Foreskin fibroblast (primary cell): ENCODE measurements at places on chromosomes 3 and 15.
A peak's percentile ranks its signal among the peaks of the same experiment; 100 is the strongest.

- no peak for DNase-seq
Measured at GRCh38 chr3:141489203-141489602, 2.4 kb downstream of the RASA2 start.

DNA sequence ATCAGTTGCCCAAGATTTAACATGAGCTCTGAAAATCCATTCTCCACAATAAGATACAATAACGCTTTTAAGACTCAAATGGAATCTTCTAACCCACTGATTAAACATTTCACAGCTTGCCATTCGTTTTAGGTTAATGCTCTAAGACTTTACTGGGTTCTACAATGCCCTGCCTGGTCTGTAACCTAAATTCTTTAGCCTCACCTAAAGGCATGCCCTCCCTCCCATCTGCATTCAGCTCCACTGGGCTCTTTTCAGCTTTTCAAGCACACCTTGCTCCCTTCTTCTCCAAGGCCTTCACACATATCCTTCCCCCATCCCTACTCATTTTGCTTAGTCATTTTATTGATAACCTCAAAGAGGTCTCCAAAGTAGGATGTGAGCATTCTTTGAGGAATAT lies 290.9 kb downstream of the LSAMP start:
- no peak for DNase-seq

- DNase-seq: no peak
Measured at GRCh38 chr3:14425581-14426304, 23.3 kb downstream of the SLC6A6 start.

GRCh38 chr3:9598783-9599387 lies 45.3 kb upstream of the LHFPL4 start:
- no peak for DNase-seq

DNA sequence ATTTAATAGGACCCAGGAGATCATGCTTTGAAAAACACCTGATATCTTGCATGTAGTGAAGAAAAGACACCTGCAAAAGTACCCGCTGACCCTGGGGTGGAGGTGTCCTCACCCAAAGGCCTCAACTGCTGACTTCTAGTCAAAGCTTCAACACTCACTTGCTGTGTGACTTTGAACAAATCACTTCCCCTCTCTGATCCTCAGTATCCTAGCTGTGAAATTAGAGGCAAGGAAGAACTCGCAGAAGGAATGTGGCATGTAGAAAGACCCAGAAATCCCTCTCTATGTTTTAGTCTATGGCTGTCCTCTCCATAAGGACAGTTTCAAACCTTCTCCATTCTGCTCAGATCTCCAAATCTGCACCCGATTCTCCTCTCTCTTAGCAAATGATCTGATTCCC lies 52.7 kb upstream of the ATP13A3 start:
- DNase-seq: no peak

GRCh38 chr15:90917569-90917968 lies 14.5 kb downstream of the MAN2A2 start:
- no peak for DNase-seq

DNA sequence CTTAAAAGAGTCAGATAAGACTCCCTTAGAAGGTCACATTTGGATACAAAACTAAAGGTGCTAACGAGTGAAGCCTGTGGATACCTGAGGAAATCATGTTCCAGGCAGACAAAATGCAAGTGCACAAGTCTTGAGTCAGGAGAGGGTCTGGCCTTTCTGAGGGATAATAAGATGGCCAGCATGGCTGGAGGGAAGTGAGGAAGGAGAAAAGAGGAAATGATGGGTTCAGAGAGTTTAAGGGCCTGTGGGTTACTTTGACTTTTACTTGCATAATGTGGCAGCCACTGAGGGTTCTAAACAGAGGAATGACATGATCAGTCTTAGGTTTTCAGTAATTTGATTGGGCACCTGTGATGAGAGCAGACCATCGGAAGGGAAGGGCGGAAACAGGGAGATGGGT lies 3.5 kb upstream of the ROPN1B start:
- DNase-seq: no peak

DNA sequence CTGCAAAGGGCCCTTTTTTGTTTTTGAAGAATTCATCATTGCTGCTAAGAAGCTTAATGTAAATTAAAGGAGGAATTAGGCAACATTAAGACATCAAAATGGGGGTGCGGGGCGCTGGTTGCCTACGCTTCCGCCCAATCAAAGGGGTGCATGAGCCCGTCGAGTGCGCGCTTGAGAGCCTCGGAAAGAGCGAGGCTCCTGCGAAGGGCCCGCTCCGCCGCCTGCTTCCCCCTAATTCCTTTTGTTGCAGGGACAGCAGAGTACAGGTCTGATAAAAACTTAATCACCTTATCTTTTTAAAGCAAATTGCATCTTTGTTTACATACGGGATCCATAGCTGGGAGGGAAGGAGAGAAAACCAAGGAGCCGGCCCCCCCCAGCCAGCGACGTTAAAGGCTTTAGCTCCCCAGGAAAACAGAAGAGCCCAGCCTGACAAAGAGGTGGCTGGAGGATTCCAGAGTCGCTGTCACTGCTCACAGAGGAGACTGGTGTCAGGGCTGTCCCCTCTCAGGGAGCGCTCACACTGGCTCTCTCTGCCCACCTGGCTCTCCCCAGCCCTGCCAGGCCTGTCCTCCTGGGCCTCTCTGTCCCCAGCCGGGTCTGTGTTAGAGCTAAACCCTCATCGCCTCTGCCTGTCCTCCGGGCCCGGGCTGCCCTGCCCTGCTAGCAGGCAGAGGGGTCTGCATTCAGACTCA lies 67.3 kb downstream of the DNAJB8 start:
- DNase-seq: no peak

- DNase-seq: peak; percentile 57
Measured at GRCh38 chr3:196569003-196569516, 600 bp downstream of the FBXO45 start.

GRCh38 chr15:37103475-37104423 lies 3.4 kb upstream of the MEIS2 start:
- no peak for DNase-seq

- no peak for DNase-seq
Measured at GRCh38 chr15:92600856-92601255, 54.7 kb downstream of the FAM174B start.

GRCh38 chr3:160653512-160653911 lies 23.4 kb upstream of the ARL14 start:
- no peak for DNase-seq

DNA sequence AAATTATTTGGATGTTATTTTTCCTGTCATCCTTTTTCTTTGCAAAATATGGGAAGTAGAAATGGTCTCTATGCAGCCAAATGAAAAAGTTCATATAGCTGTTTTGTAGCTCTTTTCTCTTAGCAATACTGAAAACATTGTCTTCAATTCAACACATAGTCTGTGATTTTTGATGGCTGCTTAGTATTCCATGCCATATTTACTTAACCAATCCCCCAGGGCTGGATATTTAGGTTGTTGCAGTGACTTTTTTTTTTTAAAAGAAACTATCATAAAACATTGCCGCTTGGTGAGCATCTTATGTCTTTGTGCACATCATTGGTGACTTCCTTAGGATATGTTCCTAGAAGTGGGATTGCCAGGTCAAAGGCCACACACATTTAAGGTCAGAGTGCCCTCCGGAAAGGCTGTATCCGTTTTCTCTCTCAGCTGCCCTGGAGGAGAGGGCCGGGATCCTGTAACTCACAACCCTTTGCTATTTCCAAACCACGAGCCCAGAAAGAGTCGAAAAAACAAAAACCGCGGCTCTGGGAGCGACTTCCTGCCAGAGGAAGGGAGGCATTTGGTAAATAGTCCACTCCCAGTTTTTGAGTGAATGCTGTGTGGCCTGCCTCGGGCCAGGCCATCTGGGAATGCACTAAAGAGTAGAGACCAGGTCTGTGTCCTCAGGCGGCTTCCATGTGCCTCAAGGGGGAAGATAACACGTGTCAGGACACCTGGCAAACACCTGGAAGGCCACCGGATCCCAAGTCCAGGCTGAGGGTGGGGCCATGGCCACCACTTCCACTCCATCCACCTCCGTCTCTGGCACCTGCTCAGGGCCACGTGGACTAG lies 41.9 kb downstream of the SMAD6 start:
- peak; percentile 50 for DNase-seq
